NB4 (cell line): ENCODE measurements at places on chromosomes 3 and 15.
A peak's percentile ranks its signal among the peaks of the same experiment; 100 is the strongest.

DNA sequence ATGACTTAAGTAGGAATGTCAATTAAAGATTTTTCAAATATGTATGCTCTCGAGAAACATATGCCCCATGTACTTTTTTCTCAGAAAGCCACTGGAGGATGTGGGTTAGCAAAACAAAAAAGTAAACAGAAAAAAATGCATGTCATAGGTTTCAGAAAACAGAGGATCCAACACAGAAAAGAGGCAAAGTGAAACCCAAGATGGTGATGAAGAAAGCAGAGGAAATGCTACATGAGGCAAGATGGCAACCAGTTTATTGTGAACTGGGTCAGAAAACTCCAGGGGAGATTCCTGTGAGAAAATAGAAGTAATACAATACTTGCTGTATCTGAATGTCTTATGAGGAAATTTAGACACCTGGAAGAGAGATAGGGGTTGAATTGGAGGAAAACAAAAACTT lies 30.8 kb upstream of the EOMES start:
- no peak for DNase-seq

DNA sequence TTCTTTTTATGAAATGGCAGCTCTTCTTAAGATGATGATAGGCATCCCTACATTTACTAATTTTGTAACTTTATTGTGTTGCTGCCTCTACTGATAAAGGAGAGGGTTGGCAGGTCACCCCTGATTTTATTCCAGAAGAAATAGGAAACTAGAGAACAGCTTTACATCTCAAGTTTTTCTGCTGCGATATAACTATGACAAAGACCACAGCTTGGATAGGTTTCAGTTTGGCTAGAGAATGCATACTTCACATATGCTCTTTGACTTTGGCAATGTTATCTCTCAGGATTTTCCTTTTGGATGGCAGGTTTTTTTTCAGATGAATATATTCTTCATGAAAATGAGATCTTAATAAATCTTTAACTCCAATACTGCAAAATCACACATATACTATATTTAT lies 395.3 kb upstream of the GOLIM4 start:
- DNase-seq, result no peak

GRCh38 chr3:182787302-182788036 lies 5.8 kb upstream of the ATP11B start:
- no peak for DNase-seq

DNA sequence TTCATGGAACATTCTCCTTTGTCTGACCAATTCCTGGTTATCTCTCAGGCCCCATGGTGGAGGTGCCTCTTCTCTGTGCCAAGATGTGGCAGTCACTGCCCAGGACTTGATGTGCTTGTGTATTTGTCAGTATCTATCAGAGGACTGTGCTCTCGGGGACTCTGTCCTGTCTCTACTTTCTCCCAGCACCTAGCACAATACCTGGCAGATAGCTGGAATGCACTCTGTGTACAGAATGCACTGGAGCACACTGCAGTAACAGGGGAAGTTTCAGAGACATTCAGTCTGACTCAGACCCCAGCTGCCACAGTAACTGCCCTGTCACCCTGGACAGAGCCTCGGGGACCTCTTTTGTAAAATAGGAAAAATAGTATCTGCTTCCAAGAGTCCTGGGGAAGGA lies 34.6 kb upstream of the SV2B start:
- DNase-seq, result no peak

DNA sequence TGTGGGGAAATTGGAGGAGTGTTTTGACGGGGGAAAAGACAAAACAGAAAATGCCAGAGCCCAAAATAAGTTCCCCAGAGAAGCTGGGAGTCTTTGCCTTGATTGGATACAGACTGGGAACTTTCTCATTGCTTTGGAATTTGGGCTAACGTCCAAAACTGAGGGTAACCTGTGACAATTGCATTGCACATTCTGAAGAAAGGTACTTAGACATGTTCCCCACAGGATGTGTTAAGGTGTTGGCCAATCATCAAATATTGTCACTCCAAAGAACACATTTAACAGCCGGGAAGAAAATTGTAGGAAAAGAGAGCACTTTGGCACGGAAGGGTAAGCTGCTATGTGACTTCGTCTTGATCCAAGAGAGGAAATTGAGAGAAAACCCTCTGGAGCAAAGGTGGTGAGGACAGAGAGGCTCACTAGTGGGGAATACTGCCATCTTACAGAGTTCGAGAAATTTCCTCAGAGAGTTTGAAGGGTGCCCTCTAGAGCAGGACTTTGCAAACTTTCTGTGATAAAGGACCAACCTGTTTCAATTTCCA lies 619.5 kb upstream of the TBL1XR1 start:
- peak; percentile 13 for DNase-seq

- DNase-seq, result no peak
Observed at GRCh38 chr3:60703956-60704736, 547.1 kb downstream of the FHIT start.

DNA sequence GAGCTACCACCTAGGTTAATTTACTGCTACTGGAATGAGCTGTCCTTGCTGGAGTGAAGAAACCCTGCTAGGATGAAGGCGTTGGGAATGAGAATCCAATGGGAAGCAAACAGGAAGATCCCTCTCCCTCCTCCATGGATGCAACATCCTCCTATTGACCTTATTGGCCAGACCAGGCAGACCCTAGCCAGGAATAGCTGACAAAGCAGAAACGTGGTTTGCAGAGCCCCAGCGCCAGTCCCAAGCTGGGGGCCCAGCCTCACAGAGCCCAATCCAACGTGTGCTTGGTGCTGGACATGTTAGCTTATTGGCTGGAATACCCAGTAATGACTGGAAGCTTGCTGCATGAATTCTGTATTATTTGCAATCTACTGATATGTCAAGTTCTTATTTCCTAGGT lies 273.1 kb downstream of the LRTM1 start:
- no peak for DNase-seq

- DNase-seq, result no peak
Observed at GRCh38 chr3:60158035-60158434, 1093.2 kb downstream of the FHIT start.

- peak; percentile 40 for DNase-seq
Observed at GRCh38 chr3:31724651-31725050, 191.9 kb downstream of the STT3B start.

GRCh38 chr3:112639455-112640225 lies 1.3 kb downstream of the CCDC80 start:
- DNase-seq, result no peak

DNA sequence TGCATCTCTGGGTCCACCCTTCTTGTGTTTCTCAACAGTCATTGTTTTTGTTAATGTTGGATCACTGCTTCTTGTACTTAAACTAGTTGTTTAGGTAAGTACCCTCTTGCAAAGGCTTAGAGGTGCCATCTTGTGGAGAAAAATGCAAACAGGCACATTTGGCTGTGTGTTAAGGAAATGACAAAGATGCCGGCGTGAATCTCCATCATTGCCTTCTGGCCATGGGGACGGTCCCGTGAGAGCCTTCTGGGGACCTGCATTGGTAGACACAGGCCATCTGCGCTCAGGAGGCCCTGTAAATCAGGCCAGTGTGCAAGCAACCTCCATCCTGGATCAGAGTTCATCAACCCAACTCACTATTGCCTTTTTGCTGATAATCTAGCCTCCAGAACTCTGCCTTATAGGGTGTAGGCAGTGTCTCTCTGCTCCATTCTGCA lies 158.6 kb upstream of the NR2E3 start:
- DNase-seq, result peak; percentile 54

GRCh38 chr15:90691982-90692773 lies 25.0 kb upstream of the BLM start:
- no peak for DNase-seq

GRCh38 chr15:59501597-59501996 lies 63.6 kb downstream of the FAM81A start:
- peak; percentile 58 for DNase-seq

DNA sequence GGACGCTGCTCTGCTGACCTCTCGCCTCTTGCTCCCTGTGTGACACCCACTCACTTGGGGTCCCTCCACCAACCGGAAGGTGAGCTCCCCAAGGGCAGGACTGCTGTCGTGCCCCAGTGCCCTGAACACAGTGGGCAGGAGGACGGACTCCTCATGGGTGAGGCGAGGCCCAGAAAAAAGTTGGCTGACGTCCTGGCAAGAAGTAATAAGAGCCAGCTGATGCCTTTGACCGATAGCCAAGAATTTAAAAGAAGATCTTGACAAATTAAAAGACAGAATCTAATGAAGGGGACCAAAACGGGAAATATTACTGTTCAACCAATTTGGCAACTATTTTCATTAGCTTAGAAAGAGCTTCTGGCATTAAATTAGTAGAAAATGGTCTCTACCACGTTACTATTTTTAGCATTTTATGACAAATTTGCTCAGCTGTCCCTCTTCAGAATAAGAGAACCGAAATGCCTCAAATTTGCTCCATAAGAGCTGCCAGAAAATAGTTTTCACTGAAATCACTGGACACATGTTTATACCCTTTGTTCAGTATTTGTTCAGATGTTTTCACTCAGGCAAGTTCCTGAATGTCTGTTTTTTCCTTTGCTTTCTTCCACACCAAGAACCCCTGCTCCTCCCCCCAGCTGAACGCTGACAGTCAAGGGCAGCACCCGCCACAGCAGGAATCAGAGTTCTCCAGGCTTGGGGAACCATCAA lies 60.5 kb downstream of the XXYLT1 start:
- no peak for DNase-seq
